ENCODE measurements at places on chromosomes 16 and 17.

- DNase-seq, result no peak
These were observed 128.9 kb downstream of the CCT6B start for GRCh38 chr17:34832376-34832775.

DNA sequence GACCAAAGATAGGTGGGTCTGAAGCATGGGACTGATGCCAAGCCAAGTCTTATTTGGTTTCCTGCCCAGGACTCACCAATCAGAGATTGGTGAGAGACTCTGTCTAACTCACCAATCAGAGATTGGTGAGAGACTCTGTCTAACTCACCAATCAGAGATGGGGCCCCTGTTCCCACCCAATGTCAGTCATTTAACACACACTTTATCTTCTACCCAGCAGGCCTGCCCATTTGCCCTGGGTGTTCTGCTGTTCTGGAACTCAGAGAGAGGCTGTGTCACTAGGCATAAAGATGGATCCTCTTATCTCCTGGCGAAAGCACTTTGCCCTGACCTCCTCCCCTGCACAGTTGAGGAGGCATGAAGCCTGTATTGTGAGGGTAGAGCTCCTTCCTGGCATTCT is 5.4 kb upstream of the RHOT1 start:
- no peak for DNase-seq

- DNase-seq, result no peak
These were observed 271.5 kb downstream of the PHKB start for GRCh38 chr16:47732523-47733111.

- no peak for DNase-seq
These were observed 286.7 kb downstream of the IRX3 start for GRCh38 chr16:53999841-54000240.

GRCh38 chr17:59695945-59696681 is 11.1 kb downstream of the PTRH2 start:
- DNase-seq, result no peak

GRCh38 chr17:30173649-30174048 is 57.0 kb downstream of the NSRP1 start:
- no peak for DNase-seq

- DNase-seq, result no peak
These were observed 111.8 kb downstream of the N4BP1 start for GRCh38 chr16:48497932-48498768.

DNA sequence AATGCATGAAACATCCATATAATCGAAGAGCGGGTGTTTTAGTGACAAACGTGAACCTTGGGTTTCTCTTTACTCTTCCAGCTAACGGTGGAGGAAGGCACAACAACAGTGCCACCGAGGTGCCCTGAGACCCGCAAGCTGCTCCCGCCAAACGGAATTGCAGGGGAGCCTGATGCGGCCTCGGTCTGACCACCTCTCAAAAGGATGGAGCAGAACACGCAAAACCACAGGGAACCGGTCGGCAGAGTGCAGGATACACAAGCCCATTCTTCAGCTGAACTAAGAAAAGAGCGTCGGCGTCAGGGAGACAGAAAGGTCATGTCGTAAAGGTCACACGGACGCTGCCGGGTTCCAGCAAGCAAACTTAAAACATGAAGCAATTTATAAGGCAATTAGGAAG is 109.5 kb upstream of the ZNF750 start:
- DNase-seq, result peak; percentile 55

DNA sequence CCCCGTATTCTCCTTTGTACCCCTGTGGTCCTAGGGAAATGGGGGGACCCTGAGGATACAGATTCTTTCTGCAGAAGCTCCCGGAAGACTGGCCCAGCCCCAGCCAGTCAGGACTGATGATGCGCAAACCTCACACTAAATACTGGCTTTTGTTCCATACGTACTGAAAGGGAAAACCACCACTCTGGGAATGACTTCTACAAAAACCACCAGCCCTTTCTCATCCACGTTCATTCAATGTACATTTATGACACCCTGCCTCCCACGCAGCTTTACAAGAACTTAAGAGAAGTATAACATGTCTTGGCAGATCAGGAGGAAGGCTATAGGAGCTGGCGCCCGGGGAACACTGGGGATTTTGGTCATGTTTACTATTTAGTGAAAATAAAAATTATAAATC is 70.6 kb downstream of the MARCHF10 start:
- DNase-seq, result no peak

GRCh38 chr17:66963521-66963908 is 992 bp upstream of the CACNG4 start:
- DNase-seq, result no peak

DNA sequence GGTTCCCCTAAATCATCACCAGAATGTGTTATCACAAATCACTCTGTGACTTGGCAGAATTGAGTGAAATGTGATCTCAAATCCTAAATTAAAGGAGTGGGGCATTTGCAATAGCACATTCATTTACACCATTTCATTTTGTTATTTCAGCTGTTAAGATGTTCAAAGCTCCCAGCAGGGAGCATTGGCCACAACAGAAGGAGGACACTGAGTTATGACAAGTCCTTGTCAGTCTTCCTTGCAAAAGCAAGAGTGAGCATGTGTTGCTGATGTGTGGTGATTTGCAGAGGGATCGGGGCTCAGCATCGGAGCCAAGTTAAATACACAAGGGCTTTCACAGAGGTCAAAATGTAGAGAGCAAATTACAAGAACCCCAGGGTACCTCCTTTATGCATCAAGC is 372.2 kb upstream of the CDH5 start:
- DNase-seq, result no peak

- DNase-seq, result no peak
These were observed 6.6 kb downstream of the ABCA5 start for GRCh38 chr17:69320210-69320907.

GRCh38 chr17:5667871-5668270 is 83.6 kb upstream of the NLRP1 start:
- DNase-seq, result peak; percentile 53

- no peak for DNase-seq
These were observed 224.1 kb upstream of the TBX2 start for GRCh38 chr17:61175298-61176142.

DNA sequence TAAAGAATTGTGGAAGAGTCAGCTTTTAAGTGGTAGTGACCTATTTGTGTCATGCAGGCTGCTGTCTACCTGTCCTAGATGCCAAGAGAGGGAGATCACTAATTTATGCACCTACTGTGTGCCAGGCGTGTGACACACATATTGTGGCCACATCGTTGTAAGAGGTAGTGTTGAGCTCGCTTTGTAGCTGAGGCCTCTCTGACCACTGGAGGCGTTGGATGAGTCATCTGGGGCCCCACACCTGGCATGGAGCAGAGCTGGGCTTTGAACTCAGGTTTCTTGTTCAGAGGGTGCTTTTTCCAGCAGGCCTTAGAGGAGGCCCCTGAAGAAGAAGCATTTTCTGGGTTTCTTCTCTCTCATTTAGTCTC is 52.3 kb upstream of the LGALS9 start:
- no peak for DNase-seq

DNA sequence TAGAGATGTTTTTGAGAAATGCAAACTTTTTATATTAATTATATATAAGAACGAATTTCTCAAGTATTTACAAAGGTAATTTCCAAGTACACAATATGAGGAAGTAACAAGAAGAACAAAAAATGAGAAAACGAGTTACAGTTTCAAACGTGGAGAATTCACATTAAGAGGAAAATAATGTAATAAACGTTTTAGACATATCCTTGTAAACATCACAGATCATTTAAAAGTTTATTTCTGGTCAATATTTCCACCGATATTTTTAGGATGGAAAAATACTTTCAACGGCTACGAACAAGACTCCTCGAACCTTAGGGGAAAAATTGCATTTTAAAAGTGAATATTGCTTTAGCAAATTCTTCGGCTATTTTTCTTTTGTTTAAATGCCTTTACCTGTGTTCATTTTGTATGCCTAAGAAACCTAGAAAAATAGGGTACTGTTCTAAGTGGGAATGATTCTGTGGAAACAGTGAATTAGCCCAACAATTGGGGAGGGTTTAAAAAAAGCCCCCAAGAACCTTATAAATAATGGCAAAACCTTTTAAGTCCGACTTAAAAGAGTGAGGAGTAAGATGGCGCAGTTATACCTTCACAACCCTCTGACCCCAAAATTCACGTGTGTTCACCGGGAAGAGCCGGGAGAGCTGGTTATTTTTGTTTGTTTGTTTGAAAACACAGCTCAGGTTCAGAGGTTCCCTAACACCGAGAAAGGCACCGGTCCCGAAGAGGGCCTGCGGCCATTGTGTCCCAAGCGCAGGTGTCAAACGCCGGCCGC is 3.3 kb downstream of the HNF1B start:
- no peak for DNase-seq

GRCh38 chr16:280552-280951 is at the start of gene ARHGDIG:
Gene ARHGDIG, plus strand, starts transcription at chr16:280591. Its CDS starts 90 bp downstream, at chr16:280681.
- no peak for DNase-seq

GRCh38 chr17:76527430-76528111 is 9.9 kb downstream of the CYGB start:
- DNase-seq, result no peak

GRCh38 chr17:6461792-6462524 is 17.7 kb downstream of the PIMREG start:
- no peak for DNase-seq

GRCh38 chr17:43940630-43941029 is 1.6 kb downstream of the PPY start:
- DNase-seq, result no peak

DNA sequence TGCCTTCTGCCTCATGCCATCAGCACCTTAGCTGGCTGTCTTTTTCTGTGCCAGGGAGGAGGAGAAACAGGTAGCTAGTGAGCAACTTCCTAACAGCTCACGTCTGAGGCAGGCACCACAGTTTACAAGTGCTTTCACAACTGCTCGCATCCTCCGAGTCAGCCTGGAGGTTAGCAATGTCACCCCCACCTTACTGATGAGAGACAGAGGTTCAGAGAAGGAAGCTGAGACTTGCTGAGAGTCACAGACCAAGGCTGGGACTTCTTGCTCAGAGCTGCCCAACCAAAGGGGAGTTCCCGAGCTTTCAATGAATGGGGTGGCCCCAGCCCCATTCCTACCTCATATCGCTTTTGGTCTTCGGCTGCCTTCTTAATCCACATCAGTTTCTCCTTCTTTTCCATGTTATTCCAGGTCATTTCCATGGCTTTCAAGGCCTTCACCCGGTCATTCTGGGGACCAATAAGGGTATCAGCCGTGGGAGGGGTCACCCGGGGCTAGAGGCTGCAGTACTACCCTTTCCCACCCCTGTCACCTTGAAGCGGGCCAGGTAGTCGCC is 9.6 kb downstream of the UBTF start:
- DNase-seq, result no peak

DNA sequence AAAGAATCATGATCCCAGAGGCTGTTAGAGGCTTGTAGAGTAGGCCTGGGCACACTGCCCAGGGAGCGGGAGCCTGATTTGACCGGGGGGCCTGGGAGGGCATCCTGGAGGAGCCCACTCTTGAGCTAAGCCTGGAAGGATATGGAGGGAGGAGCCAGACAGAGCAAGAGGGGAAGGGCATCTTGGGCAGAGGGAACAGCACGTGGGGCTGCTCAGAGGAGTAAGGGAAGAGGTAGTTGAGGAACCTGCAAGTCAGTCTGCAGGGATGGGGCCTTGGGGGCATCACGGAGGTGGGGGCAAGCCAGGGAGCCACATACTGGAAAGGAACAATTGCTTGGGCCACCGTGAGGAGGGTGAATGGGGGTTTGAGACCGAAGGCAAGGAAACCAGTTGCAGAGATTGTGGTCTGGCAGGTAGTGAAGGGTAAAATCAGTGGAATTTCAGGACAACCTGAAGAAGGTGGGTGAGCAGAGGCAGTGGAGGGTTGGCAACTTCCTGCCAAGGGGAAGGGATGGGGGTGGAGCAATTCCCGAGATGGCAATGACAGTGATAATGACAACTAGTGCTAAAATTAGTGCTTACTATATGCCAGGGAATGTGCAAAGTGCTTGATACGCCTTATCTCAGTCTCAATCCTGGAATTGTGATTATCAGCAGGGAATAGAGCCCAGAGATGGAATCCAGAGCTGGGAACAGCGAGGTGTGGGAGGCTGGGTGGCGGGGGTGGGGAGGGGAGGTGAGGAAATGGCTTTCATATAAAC is 9.7 kb upstream of the RAI1 start:
- no peak for DNase-seq

DNA sequence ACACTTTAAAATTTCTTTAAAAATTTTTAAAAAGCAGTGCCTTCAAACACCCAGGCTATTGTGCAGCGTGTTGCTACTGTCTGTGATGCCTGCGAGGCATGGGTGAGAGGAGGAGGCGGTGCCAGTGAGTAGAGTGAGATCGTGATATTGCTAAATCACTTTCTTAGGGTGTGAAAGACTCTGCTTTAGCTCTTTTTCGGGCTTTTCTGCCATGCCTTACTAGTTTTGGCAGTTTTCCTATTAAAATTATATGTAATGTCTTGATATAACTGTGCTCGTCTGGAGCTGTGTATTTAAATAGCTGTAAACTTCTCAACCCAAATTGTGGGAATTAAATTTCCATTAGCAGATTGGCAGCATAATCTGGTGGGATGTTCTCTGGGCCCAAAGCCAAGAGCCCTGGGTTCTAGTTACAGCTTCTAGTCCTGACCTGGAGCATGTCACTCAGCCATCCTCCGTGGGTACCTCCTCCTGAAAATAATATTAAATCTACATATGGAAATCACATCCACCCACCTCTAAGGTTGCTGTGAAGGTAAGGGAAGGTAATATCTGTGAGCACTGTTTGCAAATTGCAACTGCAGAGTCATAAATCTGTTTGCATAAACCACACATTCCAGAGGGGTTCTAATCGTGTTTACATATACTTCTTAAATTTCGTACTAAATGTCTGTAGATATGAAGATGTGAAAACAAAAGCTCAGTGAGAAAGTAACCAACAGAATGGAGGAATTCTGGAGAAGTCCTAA is 264.3 kb upstream of the CACNG5 start:
- no peak for DNase-seq

DNA sequence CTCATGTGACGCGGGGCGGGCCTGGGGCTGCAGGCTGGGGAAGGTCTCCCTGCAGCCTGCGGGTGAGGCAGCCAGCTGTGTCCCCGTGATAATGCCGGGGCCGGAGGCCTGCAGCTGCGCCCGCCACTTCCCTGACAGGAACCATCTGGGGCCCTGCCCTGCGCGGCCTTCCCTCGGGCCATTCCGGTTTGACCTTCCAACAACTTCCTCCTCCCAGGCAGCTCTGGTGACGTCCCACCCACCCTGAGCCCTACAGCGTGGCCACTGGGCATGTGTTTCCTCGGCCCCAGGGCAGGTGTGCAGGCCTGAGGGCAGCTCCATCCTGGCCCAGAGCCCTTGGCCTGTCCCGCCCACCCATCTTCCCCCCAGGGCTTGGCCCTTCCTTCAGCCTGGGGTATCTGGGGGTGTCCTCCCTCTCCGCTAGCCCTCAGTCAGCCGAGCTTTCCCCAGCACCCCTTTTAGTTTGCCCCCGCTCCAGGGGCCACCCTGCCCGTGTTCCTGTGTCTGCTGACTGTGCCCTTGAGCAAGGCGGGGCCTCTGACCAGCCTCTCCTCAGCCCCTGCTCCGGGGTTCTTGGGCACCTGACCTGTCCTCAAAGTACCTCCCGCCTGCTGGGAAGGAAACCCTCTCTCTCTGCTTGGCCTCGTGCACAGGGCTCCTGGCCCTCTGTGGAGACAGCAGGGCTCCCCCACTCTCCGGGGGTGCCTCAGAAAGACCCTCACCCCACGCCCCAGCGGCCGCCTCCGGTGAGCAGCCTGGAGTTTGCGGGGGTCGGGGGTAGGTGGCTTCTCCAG is at the start of gene CBFA2T3:
Gene CBFA2T3, minus strand, starts transcription at position 190 of the 794 bp plus-strand sequence. CDS start 400 bp downstream, outside the sequence.
- DNase-seq, result peak; percentile 92
